ENCODE measurements at places on chromosomes 3 and 15.

- DNase-seq, result no peak
These were observed 18.4 kb upstream of the ZBTB47 start for GRCh38 chr3:42635111-42635510.

- no peak for DNase-seq
These were observed 7.9 kb downstream of the ECE2 start for GRCh38 chr3:184283681-184284080.

DNA sequence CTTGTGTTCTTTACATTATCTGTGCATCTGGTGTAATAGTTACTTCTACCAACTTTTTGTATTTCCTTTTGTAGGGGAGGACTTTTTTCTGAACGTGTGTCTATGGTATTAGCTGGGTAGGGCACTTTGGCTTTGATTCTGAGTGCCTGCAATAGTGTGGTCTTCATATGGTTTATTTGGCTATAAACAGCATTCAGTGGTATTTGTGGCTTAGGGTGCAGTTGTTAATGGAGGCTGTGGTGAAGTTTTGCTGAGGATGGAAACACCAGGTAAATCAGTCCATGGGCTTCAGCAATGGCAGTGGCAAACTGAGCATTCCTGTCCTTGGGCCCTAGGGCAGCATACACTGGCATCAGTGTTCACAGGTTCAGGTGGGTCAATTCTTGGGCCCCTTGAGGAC is 230.6 kb upstream of the CTNNB1 start:
- no peak for DNase-seq

DNA sequence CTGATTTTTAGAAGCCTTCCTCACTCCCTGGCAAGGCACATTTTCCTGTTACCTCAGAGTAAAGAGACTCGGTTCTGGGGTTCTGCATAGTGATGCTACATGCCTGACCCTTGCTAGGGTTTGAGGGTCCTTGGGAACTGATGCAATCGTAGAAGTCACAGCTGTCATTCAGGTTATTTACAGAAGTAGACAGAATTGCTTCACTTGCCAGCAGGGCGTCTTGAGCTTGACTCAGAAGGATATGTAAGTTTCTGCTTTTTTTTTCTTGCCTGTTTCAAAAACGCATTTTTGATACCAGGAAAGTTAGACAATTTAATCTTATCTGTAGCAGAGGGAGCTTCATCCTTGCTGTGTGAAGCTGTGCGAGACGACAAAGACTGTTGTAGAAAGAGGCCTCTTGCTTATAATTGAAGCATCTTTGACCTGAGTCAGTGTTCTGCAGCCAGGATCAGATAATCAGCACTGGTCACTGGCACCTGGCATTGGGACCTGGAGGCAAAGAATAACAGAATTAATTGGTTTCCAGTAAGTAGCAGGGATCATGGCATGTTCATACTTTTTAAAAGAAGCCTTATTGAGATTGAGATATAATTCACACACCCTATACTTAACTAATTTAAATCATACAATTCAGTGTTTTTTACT is 24.8 kb downstream of the CACNA1D start:
- no peak for DNase-seq

DNA sequence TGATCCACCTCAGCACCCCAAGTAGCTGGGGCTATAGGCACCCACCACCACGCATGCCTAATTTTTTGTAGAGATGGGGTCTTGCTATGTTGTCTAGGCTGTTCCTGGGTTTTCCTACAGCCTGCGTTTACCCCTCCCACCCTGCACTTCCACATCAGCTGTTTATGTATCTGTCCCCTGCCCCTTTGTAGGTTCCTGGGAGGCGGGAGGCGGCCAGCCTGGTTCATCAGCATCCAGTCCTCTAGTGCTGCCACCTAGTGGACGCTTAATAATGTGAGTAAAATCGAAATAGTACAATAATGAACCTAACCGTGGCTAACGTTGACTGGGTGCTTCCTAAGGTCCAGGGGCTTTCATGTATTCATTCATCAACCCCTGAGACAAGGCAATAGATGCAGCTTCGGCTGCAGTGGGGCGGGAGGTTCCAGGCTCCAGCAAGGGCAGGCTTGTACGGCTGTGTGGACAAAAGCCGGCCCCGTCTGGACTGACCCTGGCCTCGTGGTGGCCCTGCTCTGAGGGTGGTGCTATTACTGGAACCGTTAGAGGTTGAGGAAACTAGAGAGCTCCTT is 1.2 kb upstream of the LCTL start:
- DNase-seq, result peak; percentile 12

- DNase-seq, result no peak
These were observed 26.4 kb downstream of the NIT2 start for GRCh38 chr3:100360757-100361496.

DNA sequence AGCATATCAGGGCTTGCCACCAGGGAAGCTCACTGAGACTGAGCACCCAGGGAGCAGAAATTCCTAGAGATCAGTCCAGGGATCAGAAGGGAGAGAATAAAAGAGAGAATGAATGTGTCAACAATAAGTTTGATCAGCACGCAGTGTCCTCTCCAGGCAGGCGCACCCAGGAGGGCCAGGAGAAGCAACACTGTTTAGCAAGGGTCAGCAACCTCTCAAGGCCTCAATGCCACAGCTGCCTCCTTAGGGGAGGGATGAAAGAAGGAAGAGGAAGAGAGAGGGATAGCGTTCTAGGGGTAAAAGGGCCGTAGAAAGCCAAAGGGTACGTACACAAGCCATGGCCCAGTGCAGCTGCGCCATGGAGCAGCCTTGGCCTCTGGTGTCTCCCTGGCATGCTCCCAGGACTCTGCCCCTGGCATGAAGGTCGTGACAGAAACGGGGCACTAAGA is 399.8 kb downstream of the SHQ1 start:
- no peak for DNase-seq

DNA sequence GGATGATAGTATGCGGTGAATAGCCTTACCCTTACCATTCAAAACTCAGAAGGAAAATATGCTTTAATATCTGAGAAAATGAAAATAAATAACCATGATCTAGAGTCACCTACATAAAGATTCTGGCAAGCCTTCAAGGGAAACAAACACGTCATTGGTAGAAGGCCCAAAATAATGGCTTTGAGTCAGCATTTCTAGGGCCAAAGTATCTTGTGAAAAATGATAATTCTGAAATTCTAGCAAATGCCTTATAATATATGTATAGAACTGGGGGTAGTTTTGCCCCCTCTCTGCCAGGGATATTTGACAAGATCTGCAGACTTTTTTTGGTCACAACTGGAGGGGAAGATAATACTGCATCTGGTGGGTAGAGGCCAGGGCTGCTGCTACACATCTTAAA is 15.4 kb downstream of the PLSCR1 start:
- no peak for DNase-seq

DNA sequence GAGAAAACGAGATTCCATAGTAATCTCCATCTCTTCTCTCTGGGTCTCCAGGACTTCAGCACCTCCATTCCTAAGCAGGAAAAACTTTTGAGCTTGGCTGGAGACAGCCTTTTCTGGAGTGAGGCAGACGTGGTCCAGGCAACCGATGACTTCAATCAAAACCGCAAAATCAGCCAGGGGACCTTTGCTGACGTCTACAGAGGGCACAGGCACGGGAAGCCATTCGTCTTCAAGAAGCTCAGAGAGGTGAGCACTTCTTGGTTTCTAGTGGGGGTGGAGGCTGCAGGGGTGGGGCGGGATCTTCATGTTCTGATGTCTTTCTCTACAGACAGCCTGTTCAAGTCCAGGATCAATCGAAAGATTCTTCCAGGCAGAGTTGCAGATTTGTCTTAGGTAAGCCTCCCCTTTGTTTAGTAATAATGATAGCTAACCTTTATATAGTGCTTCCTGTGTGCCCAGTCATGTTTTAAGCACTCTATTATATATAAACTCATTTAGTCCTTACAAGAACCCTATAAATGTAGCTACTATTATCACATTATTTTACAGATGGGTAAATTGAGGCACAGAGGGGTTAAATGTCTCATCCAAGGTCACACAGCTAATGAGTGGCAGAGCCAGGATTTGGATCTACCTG is 35.0 kb upstream of the TATDN2 start:
- DNase-seq, result no peak
